Activated CD8-positive, alpha-beta memory T cell treated with anti-CD3 and anti-CD28 coated beads for 48 hours (primary cell): ENCODE measurements at places on chromosomes 5 and 9.

- no peak for DNase-seq
These were observed 50.2 kb downstream of the PLPP1 start for GRCh38 chr5:55484531-55484930.

DNA sequence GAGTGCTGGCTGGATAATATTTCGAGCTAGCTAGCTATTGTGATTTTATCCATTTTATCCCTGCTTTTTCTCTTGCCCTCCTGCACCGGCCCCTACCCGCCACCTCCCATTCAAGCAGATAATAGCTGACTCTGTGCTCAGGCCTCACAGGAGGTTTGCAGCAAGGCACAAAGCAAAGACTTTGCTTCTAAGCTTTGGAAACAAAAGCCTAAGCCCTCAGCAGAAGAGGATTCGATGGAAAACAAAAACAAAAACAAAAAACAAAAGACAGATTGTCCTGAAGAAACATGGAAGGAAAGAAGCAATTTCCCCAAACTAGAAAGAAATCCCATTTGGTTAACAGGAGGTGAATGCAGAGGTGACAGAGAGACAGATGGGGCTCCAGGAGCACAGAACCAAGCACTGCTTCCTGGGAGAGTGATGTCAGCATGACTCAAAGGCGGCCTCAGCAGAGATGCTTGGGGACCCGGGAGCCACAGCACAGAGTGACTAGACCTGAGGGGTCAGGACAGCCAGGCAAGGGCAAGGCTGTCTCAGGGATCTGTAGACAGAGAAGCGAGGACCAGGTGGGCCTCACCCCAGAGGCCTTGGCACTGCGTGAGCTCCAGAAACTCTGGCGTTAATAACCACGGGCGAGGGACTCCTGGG lies 28.4 kb downstream of the MTX3 start:
- peak; percentile 49 for DNase-seq

GRCh38 chr5:90871391-90871991 lies 312.9 kb downstream of the ADGRV1 start:
- DNase-seq, result no peak

DNA sequence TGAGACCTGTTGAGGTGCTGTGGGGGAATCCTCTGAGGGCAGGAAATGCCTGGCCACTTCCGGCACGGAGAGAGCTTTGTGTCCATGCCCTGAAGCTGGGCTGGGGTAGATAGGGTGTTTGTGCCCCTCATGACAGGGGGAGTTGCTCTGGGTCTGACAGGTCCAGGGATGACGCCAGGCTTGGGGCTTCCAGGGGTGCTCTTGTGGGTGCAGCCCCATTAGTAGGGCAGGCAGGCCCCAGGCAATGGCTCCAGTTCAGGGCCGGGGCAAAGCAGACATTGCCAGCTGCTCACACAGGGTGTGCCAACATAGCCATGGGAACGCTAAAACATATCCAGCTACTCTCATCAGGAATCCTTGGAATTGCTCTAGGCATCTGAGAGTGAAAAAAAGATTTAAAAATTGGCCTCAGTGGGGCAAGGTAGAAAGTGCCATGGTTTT lies 21.1 kb downstream of the PITX1 start:
- no peak for DNase-seq

DNA sequence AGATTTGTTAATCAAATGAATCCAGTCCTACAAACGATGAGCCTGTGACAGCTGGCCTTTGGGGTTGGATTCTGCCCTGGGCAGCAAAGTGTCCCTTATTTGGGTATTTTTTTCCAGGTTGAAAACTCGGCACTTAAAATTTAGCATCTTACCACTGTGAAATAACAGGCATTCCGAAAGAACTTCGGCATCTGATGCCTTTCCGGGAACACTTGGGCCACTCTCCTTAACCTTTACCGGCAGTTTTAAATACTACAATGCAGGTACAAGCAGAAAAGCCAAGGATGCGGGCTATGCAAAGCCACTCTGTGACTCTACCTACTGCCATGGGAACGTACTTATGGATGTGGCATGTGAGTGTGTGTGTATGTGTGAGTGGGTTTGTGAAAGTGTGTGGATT lies 1.0 kb upstream of the RASGRF2 start:
- DNase-seq, result no peak

- no peak for DNase-seq
These were observed 60.8 kb downstream of the FGF18 start for GRCh38 chr5:171480239-171480638.

DNA sequence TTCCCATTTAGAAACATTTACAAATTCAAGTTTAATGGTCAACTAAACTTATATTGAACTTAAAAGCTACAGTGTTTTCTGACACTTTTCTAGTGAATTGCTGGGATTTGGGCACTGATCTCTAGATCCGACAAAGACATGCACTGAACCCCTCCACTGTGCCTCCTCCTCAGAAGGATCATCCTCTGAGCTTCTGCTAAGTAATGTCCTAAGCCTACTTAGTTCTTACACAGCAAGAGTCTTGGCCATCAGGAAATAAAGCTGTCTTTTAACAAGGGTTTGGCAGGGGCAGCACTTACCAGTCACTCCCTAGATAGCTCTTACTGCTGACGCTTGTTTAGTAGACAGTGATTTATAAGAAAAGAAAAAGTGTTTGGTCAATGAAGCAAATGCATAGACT lies 50.5 kb downstream of the FAM81B start:
- no peak for DNase-seq

DNA sequence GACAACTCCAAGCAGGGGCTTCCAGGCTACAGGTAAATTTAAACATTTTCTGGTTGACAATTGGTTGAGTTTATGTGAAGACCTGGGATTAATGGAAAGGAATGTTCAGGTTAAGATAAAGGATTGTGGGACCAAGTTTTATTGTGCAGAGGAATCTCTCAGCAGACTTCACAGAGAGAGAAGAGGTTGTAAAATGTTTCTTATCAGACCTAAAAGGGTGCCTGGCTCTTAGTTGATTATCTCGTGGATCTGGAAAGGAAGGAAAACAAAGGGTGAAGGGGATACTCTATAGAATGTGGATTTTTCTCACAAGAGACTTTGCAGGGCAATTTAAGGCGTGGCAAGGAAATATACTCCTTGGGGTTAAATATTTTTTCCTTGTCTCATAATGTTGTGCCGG lies 96.5 kb upstream of the RASGRF2 start:
- DNase-seq, result no peak

DNA sequence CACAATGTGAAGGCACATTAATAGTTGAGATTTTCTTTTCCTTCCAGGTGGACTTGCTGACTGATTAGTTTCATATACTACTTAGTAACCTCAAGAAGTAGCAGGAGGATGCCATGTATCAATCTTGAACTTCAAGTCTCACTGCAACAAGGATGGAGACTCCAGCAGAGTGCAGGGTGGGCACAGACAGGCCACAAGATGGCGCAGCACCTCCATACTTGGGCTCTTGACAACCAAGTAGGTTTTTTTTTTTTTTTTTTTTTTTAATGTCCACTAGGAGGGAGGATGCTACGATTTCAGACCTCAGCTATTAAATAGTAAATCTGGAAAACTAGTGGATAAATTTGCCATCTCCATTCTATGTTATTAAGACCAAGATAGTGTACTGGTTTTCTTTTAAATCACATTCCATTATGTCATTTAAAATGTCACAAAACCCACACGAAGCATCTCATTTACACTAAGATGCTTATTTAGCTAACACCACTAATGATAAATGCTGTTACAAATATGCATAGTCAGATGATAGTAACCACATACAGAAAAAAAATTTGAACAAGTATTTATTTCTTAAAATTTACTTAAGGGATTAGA lies 58.6 kb downstream of the IL6ST start:
- DNase-seq, result no peak

DNA sequence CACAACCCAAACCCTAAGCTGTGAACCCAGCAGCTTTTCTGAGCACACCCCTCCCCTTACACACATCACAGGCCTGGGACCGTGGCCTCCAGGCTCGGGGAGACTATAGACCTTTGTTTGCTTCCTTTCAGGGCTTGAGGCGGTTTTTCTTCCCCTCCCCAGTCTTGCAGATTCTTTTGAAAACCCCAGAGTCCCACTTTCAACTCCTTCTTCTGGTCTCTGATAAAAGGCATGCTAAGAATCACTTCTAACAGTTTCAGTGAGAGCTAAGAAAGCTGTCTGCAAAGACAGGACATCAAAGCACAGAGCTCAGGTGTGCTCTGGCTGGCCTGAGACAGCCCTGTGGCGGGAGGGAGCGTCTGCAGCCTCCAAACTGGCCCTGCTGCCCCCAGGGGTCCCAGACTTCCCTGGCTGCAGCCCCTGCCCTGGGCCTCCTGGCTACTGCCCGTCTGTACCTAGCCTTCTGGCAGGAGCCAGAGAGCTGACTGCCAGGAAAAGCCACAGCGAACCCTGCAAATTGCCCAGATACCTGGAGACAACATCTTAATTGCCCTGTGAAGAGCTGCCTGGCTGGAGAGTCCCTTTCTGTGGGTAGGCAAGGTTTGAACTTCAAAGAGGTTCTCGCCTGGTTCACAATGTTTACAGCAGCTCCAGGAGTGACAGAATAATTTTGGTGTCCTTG lies 138.9 kb downstream of the GADD45G start:
- no peak for DNase-seq

- no peak for DNase-seq
These were observed 134.4 kb downstream of the BARX1 start for GRCh38 chr9:93820667-93821306.

DNA sequence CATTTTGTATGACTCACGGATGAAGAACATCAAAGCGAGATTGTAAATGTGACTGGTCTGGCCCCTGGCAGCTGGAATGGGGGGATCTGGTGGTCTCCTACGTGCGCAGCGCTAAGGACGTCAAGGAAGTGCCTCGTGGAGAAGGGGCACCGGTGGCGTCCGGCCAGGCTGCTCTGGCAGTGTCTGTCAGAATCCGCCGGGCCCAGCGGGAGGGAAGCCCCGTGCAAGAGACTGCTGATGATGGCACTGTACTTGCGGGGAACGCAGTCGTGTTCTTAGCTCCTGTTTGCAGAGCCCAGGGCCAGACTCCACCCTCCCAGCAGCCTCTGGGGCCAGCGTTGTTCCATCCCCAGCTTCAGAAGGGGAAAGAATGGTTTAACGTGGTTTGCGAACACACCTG lies 75.5 kb downstream of the COL5A1 start:
- DNase-seq, result no peak

DNA sequence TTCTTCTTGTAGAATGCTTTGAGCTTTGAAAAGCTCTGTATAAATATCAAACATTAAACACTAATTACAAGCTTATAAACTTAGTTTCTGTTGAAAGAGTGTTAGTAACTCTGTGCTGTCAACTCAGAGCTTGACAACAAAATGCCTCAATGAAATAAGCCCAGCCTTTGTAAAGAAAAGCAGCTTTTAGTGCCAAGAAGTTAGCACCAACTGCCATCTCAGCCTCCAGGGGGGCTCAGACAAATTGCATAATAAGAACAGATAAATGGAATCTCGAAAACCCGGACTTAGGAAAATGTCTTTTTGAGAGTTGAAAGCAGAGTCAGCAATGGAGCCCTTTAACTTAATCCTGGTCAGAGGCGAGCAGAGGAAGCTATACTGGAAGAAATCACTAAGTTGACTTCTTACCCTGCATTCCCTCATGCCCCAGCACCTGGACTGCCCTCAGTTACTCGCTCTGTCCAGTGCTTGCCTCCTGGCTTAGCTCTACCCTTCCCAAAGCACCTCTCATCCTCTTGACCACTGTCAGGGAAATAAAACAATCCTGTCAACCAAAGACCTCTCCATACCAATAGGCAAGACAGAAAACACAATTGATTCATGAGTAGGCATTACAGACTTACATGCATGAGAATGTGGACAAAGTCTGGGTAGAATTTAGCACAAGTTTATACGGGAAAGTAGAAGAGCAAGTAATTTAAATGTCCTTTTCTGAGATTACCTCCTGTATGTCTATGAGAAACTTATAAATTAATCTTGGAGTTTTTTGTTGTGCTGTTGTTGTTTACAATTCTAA lies 352.7 kb downstream of the ZNF608 start:
- no peak for DNase-seq

DNA sequence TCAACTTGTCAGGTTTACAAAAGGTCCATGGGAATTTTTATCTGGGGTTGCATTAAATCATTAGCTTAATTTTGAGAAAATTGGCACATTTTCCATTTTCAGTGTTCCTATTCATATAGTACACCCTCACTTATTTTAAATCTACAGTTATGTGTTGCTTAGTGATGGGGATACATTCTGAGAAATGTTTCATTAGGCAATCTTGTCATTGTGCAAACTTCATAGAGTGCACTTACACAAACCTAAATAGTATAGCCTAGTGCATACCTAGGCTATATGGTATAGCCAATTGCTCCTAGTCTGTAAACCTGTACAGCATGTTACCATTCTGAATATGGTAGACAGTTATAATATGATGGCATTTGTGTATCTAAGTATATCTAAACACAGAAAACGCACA lies 19.8 kb upstream of the FAM151B start:
- DNase-seq, result no peak

GRCh38 chr5:169279125-169279524 lies 21.8 kb downstream of the SLIT3 start:
- no peak for DNase-seq

DNA sequence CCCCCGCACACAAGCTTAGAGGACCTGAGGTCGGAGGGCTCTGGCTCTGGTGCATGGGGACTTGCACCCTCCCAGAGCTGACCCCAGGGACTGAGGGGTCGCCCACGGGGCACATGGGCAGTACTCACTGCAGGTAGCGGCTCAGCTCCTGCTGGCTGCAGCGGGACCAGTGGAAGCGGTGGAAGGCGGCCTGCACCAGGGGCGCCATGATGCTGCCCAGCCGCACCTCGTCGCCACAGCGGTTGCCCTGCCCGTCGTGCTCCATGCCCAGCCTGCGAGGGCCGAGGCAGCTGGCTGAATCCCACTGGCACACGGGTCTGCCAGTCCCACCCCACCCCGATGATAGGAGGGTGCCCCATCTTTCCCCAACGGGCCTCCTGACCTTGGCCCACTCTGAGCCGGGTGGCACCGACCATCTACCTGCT lies 93.8 kb downstream of the ZNF354C start:
- DNase-seq, result no peak

DNA sequence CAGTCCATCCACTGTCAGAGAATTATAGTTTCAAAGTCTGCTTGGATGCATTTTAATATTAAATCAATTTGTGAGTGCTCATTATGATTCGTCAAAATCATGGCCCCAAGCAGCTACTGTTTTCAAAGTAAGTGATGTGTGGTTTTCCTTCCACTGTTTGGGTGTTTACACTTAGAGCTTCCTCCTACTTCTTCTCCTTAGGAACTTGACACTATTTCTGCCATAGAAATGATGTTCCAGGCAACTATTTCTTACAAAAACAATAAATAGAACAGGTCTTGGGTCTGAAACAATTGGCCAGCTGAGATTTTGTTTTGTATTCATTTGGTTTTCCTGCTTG lies 132.8 kb upstream of the RAI14 start:
- no peak for DNase-seq
